Stimulated activated CD4-positive, alpha-beta T cell treated with anti-CD3 and anti-CD28 coated beads, Interleukin-1b, Interleukin-23, amount 100 ng/mL, for 4 hours (primary cell): ENCODE measurements at places on chromosomes 13 and 19.
A peak's percentile ranks its signal among the peaks of the same experiment; 100 is the strongest.

- DNase-seq, result no peak
Observed at GRCh38 chr13:99041788-99042187, 63.9 kb upstream of the DOCK9 start.

- no peak for DNase-seq
Observed at GRCh38 chr13:33233547-33233946, 52.0 kb downstream of the STARD13 start.

- DNase-seq, result no peak
Observed at GRCh38 chr19:6272411-6272791, 7.4 kb downstream of the MLLT1 start.

GRCh38 chr19:7505682-7506384 is 10.1 kb upstream of the ZNF358 start:
- no peak for DNase-seq

DNA sequence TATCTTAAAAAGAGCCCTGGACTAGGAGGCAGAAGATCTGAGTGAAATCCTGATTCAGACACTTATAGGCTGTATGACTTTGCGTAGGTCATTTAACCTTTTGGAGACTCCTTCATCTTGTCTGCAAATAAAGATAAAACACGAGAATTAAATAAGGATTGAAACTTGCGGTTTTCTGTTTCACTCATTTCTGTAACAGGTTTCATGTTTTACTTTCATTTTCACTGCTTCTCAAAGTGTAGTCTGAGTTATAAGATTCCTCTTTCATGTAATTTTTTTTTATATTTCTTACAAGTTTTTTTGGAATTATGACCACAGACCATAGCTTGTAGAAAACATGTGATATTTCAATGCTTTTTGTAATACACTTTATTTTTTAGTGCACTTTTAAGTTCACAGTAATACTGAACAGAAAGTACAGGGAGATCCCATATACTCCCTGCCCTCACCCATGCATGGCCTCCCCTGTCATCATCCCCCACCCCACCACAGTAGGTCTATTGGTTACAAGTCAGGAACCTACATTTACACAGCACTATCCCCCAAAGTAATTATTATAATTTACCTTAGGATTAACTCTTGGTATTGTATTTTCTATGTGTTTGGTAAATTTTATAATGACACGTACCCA is 174.6 kb downstream of the ITGBL1 start:
- DNase-seq, result no peak

DNA sequence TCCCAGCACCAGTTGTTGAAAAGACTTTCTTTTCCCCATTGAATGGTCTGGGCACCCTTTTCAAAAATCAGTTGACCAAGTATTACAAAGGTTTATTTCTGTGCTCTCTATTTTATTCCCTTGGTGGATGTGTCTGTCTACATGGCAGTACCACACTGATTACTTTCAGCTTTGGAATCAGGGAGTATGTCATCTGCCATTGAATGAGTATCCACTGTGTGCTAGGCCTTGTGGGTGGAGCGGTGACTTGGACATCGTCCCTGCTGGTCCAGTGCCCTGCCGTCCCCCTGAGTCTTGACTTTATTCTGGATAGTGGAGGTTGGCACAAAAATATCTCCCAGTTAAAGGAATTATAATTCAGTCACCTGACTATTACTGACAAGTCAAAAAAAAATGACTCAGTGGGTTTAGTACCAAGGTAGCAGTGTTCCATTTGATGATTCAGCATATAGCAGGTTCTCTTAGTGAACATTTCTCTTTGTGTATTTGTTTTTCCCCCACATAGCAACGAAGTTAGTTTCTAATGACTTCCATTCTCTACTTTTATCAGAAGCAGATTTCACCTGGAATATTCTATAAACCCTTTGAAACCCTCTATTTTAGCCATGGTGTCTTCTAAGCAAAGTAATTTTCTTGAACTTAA is 3.9 kb downstream of the UPF3A start:
- no peak for DNase-seq

DNA sequence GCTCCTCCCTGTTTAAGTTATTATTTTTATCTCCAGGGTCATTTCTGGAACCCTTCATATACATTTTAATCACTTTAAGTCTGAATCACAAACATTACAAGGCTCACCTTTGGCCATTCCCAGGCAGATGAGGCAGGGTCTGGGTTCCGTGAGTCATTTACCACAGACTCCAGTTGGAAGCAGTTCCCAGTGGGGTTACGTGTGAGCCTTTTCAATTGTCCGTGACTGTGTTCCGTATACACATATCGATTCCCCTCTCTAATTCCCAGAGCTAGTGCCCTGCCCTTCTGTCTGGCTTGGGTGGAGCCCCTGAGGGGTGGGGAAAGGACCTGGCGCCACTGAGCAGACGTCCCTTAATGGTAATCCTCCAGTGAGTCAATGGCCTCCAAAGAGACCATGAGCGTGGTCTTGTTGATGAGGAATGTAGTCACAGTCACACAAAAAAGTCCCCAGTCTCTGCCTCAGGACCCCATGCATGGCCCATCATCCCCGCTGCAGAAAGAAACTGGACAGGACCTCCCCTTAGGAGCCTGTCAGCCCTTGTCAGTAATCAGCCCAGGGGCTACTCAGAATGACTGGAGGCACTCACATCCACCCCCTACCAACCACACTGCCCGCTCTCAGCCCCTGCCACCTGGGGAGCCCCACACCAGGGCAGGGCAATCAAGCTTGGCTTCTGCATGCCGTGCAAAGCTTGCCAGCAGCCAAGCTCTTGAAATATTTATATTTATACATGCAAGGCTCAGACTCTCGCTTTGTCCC is 144.4 kb downstream of the ZIC5 start:
- DNase-seq, result no peak

DNA sequence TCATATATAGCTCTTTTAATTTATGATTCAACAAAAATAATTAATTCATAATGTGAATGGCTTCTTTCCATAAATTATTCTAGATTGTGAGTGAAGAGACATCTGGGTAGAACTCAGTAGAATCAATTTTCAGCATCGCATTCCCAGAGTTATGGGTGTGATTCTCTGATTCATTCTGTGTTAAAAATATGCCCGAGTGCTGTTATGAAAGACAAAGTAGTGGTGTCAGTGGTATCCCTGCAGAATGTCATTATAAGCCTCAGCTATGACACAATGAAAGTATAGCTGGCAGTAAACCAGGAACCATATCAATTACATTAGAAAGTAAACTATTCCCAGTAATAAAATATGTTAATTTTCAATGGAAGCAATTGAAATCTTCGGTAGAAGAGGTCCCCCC is 480.5 kb upstream of the SLITRK1 start:
- no peak for DNase-seq

GRCh38 chr13:76750126-76750525 is 136.1 kb downstream of the KCTD12 start:
- no peak for DNase-seq

DNA sequence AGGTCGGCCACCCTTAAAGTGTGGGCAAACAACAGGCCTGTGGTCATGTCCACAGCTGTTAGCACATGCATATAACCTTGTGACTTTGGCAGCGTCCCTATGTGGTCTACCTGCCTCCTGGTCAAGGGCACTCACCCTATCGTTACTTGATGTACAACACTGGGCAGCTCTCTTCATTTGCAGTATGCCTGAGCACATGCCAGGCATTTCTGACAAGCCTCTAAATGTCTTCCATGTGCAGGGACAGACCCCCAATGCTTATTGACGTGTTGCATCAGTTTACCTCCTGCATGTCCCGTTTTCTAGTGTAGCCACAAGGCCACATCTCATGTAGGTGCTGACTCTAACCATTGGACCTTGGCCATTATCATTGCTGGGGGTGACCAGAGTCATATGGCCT is 731.7 kb upstream of the MIR17HG start:
- no peak for DNase-seq

- no peak for DNase-seq
Observed at GRCh38 chr19:42328106-42328505, 2.7 kb downstream of the MEGF8 start.

- DNase-seq, result peak; percentile 87
Observed at GRCh38 chr19:46786236-46787039, 2.0 kb downstream of the SLC1A5 start.

DNA sequence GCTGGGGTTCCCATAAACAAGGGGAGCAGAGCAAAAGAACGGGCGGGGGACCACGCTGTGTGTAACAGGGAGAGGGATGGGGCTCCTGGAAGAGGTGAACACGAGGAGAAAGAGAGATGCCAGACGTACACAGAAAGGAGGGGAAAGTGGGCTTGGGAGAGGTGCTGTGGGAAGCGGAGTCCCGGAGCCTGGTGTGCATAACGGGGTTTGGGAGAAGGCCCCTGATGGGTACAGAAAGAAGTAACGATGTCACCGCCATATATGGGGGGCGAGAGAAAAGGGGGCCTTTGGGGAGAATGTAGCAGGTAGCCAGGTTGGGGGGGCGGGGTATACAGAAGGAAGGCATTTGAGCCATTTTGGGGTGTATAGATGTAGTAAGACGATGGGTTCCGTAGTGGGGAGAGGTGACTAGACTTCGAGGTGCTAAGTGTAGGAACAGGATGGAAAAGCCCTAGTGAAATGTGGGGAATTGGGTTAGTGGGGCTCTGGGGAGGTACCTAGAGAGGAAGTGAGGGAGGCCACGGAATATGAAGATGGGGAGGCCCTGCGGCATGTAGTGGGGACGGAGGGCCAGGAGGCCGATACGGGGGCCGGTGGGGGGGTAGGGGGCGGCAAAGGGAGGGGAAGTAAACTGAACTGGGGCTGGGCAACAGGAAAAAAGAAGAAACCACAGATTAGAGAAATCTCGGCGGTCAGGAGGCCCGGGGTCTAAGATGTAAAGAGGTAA is 787 bp downstream of the ZNF580 start:
- DNase-seq, result no peak

- no peak for DNase-seq
Observed at GRCh38 chr13:73138276-73138637, 79.5 kb downstream of the KLF5 start.

DNA sequence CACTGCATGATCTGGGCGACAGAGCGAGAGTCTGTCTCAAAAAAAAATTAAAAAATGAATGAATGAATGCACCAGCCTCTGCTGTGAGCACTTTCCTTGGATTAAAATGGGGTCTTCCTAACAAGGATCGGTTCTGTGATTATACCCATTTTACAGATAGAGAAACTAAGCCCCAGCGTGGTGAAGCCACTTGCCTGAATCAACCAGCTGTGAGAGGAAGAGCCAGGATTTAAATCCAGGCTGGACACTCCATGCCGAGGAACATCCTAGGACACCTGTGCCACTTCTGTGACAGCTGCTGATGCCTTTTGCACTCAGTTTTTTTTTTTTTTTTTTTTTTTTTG is 14.1 kb downstream of the TLE5 start:
- no peak for DNase-seq

DNA sequence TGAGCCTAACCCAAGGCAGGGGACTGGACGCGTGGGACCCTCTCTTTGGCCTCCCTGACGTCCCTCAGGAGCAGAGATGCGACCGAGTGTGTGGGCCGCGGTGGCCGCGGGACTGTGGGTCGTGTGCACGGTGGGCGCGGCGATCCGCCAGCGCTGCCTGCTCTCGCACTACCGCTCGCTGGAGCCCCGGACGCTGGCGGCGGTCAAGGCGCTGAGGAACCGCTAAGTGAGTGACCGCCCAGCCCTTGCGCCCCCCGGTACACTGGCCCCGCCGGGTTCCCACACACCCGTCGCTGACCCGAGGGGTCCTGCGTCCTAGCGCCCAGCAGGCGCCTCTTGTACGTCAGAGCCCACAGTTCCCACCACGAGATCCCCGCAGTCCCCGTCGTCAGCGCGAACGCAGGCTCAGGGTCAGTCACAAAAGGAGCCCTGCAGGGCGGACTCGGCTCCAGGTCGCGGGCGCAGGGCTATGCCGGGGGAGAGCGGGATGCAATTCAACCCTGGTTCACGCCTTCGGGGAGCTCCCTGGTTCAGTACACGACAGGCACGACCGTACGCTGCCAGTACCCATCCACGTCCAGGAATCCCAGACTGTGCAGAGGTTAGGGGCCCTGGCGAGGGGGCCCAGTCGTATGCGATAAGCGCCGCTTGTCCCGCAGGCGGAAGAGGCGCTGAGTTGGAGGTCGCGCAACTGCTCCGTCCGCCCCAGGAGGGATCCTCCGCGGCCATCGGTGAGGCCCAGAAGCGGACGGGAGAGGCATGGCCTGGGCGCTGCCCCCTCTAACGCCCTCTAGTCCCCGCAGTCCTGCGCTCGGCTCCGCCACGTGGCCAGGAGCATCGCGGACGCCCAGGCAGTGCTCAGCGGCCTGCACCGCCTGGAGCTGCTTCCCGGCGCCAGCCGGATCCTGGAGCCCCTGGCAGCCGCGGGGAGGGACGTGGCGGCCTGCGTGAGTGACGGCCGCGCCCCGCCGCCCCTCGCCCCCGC is 3.6 kb upstream of the IFNL2 start:
- DNase-seq, result no peak
